ENCODE measurements at places on chromosomes 7 and 10. TPM values are rescaled to one million over a fixed set of nuclear protein-coding genes. Genes with fewer than 3 reads are reported as not detected.

SVIL gene
- 22.9 TPM for total RNA-seq

FFAR4 gene
- total RNA-seq = 0.13 TPM

FGFBP3 gene
- total RNA-seq = 2.2 TPM

PRPS1L1 gene
- not detected for total RNA-seq

SPOCK2 gene
- 0.45 TPM for total RNA-seq

ITIH5 gene
- total RNA-seq = 0.12 TPM

SORBS1 gene
- total RNA-seq = 0.35 TPM
